Renal pelvis (tissue), 12 donors: ENCODE measurements at places on chromosomes 2 and 18.

DNA sequence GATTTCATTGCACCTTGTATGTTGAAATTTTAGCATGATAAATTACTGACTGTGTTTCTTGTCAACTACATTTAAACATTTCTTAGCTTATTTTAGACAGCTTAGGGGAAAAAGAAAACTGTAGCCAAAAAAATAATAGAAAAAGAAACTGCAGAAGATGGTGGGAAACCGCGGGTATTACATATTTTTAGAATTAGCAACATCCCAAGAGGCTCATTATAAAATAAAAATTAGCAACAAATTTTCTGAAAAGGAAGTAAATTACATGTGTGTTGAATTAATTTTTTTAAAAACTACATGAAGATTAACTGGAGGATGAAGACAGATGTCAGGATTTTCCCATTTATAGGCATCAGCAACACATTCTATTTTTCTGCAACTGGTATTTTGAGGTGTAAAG lies 4.3 kb downstream of the PELI1 start:
- no peak for DNase-seq

DNA sequence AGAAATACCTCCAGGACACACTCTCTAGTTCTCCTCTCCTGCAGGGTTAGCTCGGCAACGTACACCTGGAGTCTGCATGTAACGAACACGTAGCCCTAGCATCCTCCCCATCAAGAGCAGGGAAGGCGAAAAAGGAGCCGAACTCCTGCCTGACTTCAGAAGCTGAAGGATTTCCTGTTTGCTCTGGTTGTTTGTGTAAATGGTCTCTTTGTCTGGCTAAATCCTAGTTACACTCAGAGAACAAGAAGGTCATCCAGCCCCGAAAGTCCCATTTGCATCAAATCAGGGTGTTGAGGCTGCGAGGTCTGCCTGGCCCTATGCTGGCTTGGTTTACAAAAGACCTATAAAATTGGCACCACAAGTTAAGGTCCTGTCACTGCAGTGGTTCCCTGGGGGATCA lies 66.4 kb upstream of the POMC start:
- DNase-seq, result no peak

DNA sequence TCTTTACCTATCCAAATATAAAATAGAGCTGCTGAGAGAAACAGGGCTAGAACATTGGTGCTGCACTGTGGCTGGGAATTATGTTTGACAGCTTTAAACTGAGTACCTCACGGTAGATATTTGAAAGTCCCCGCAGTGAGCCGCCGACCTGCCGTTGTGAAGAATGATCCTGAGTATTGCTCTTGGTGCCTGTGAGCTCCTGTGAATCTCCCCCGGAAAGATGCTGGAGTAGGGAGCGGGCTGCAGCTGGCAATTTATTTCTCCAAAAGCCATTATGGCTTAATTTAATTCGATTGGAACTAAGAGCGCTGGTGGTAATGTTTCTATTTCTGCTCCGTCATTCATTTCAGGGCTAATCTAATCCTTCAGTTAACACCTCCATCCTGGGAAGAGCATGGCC lies 129.4 kb upstream of the TPO start:
- DNase-seq, result no peak

- DNase-seq, result peak; percentile 11
These were observed 247.8 kb downstream of the DOK6 start for GRCh38 chr18:69648486-69648885.

DNA sequence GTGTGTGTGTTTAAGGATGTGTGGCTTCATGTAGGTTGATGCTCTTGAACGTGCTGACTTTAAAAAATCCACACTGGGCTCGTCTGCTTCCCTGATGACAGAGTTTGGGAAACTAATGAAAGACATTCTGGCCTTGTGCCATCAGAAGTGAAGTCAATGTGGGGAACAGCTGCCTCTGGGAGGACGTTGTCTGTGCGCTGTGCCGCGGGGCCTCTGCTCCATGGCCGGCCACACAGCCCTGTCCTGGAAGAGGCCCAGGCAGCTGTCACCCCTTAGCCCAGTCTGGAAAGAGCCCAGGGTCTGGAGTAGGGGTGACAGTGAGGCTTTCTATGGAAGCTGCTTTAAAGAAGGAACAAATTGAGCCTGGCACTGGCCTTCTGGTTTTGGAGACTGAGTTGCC lies 155.8 kb downstream of the SH3RF3 start:
- DNase-seq, result no peak

DNA sequence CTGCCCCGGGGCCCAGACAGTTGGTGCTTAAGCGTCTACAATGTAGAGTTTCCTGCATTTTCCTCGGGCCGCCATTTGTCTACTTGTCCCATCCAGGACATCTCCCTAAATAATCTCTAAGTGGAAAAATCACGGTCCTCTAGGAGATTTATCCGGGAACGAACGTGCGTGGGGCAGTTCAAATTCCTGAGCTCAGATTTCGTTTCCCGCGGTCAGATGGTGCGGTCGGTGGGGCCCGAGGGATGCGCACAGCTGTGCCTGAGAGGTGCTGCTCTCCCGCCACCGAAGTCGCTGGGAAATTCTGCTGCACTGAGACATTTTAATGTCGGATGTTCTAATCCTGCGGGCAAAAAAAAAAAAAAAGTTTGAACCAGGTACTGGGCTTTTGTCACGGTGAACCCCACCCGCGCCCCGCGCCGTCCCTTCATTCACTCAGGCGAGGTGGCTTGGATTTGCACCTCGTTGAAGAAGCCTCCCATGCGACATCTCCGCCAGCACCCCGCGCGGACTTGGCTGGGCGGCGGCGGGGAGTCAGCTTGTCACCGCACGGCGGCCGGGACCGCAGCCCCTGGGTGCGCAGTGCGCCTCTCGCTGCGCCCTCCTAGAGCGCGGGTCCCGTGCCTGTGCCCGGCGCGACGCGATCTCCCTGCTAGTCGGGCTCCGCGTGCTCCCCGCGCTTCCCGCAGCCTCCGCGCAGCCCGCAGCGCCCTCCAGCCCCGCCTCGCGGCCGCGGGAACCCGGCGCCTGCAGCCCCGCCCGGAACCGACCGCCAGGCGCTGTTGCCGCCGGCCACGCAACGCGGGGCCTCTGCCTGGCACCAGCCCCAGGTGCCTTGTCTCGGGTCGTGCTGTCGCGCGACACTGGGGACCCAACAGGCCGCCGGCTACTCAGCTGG lies 191.9 kb upstream of the TCF4 start:
- DNase-seq, result peak; percentile 35

- DNase-seq, result no peak
These were observed 63.7 kb upstream of the ITGA4 start for GRCh38 chr2:181393472-181393871.

DNA sequence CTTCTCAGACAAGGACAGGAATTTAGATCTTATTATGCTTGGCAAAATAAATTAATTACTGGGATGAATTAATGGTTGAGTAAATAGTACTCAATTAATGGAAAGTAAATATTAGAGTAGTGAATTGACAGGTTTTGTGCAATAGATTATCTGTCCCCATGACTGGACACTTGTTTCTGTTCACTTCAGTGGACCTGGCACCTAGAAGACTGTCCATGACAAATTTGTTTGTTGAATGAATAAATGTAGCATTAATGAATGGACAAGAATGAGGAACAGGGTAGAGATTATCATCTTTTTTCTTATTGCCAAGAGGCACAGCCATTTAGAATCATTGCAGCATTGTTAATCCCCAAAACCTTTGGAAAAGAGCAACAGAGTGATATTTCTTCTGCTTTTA lies 570.0 kb upstream of the CRIM1 start:
- no peak for DNase-seq

GRCh38 chr2:150470435-150470834 lies 17.0 kb downstream of the RND3 start:
- DNase-seq, result no peak

GRCh38 chr18:11095211-11095610 lies 54.2 kb downstream of the PIEZO2 start:
- no peak for DNase-seq

DNA sequence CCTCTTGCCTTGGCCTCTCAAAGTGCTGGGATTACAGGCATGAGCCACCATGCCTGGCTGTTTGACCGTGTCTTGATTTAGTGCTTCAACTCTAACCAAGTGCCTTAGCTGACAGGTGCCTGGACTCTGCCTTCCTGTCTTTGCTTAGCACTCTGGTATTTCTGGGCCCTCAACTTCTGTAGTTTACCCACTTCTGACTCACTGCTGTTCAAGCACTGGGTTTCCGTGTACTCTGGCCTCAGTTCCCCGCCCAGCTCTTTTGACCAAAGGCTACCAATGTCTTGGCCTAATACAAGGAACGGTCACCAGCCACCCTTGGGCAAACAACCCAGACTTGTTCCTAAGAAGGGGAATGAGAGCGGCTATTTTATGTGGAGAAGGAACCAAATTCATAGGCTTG lies 35.7 kb upstream of the CABLES1 start:
- no peak for DNase-seq

DNA sequence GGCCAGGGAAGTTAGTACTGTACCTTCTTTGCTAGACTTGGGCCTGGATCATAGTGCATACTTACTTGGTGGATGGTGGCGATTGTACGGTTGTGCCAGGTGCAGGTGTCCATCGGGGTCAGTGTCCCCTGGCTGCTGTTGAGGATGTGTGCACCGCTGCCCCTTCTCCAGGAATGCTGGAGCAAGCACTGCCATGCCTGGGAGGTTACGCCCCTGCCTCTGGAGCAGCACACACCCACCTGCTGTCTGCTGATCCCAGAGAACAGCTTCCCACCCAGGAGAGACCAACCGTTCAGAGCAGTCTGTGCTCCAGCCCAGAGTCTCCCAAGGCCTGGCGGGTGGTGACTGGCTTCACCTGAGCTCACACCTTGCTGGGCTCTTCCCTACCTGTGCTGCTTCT lies 286.8 kb upstream of the HS6ST1 start:
- DNase-seq, result no peak

- DNase-seq, result no peak
These were observed 131.3 kb downstream of the TPO start for GRCh38 chr2:1544478-1545069.

GRCh38 chr2:112918256-112918655 lies 7.3 kb downstream of the IL37 start:
- DNase-seq, result no peak

DNA sequence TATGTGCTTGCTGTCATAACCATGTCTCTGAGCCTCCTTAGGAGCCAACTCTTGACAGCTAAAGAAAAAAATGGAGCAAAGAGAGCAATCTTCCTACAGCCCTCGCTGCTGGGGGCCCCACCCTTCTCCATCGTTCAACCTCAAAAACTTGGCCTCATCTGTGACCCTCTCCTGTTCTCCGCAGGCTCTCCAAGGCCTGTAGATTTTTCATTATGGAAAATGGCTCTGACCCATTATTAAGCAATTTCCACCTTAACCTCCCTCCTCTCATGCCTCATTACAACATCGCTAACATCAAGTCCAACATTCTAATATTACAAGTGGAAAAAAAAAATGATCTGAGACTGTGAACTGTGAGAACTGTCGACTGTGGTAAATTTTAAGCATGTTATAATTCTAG lies 98.7 kb downstream of the SLC8A1 start:
- DNase-seq, result no peak

DNA sequence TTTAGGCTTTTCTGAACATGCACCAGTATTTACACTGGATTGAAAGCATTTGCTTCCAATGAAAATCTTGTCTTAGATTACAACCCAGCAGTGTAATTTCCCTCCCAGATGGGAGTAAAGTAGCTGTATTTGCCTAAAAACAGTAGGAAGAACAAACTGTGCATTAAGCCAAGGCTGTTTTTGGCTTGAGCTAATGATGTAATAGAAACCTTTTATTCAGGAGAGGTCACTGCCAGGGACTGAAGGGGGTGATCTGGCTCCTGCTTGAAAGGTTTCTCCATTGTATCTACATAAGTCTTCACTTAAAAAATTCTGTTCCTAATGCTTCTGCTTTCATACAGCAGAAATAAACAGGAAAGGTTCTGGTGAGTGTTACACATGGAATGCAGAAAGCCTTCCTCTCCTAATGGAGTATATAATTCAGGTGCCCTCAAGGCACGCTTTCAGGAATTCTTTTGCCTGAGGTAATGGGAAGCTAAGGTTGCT lies 74.4 kb downstream of the MEIS1 start:
- DNase-seq, result no peak

DNA sequence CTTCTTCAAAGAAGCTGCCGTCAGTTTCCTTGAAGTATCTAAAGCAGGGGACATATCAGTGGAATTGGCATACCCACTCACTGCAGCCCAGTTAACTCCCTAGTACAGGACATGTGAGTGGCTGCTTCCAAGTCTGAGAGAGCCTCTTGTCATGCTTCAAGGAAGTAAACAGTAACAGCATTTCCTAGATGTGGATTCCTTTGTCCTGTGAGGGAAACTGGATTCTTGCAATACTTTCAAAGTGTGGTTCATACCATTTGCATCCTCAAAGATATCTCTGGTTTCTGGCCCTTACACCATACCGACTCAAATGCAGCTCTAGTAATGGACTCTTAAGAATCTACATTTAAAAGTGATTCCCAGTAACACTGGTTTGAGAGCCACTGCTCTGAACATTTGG lies 87.2 kb downstream of the ESCO1 start:
- no peak for DNase-seq

DNA sequence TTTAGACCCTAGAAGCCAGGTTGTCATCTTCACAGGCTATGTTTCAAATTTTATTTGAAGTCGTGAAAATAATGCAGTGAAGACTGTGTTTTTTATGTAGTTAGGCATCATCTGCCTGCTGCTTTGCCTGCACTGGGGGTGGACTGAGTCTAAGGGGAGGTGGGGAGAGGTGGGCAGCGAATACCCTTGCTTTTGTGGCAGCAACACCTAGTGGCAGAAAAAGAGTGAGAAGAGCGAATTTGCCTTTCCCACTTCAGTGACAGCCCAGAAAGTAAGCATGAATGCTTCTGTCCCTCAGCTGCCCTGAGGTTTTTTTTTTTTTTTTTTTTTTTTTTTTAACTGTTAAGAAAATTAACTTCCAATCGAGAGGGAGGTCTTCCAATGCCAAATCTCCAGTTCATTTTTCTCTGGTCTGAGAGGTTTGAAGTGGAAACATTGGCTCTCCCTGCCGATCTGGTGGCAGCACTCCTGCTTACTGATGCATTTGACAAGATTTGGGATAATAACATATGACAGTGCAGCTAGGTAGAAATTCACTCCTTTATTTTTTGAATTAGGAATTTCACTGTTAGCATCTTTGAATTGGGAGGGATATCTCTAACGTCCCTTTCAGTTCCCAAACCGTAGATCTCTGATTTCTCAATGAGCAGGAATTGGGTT lies 60.3 kb upstream of the LYPD6B start:
- no peak for DNase-seq

DNA sequence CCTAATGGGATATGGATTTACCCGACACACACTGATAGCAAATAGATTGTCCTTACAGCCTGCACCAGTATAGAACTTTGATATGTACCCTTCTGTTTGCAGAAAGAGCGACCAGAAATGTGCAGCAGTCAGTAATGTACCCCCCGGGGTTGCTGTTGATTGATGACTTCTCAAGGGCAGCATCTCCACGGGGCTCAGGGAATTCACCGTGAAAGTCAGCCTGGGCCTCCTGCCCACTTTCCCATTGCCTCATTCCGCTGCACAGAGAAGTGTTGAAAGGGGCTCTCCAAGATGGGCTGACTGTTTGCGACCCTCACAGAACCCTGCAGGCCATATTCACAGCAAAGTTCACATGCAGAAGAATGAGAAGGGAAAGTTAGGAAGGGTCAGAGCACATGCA lies 241.3 kb downstream of the PRKCE start:
- DNase-seq, result no peak
